ENCODE measurements at places on chromosomes 5 and 9.

- no peak for DNase-seq
Measured at GRCh38 chr5:150114773-150115408, 28.5 kb upstream of the CSF1R start.

GRCh38 chr9:32991897-32992594, 9.4 kb downstream of the APTX start:
- no peak for DNase-seq

- DNase-seq = no peak
Measured at GRCh38 chr9:4831119-4831518, 38.4 kb downstream of the RCL1 start.

DNA sequence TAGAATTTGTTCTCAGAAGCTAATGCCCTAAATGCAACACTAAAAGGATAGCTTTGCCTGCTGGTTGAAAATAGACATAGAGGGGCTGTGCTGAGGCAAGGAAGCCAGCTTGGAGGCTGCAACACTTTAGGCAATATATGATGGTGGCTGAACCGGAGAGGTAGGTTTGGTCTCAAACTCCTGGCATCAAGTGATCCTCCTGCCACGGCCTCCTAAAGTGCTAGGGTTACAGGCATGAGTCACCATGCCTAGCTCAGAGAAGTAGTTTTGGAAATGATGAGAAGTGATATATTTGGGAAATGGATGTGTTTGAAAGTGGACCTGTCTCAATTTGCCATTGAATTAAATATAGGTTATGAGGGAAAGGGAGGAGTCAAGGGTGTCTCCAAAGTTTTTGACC, 10.0 kb downstream of the DUSP1 start:
- DNase-seq = no peak

GRCh38 chr5:172140866-172141265, 47.2 kb downstream of the STK10 start:
- no peak for DNase-seq

DNA sequence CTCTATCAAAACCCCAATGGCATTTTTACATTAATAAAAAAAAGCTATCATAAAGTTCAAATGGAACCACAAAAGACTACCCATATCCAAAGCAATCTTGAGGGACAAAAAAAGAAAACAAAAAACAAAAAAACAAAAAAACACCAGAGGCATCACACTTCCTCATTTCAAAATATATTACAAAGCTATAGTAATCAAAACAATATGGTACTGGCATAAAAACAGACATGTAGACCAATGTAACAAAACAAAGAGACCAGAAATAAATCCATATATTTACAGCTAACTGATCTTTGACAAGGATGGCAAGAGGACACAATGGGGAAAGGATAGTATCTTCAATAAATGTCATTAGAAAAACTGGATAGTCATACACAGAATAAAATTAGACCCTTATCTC, 245.1 kb upstream of the MSX2 start:
- DNase-seq = no peak

- DNase-seq = no peak
Measured at GRCh38 chr5:169218861-169219260, 82.1 kb downstream of the SLIT3 start.

- DNase-seq = no peak
Measured at GRCh38 chr5:75043633-75044264, 8.6 kb downstream of the GCNT4 start.

GRCh38 chr5:160398806-160399205, 1.0 kb downstream of the FAM200C start:
- DNase-seq = no peak

GRCh38 chr5:82174128-82174918, 103.8 kb downstream of the RPS23 start:
- DNase-seq = no peak

DNA sequence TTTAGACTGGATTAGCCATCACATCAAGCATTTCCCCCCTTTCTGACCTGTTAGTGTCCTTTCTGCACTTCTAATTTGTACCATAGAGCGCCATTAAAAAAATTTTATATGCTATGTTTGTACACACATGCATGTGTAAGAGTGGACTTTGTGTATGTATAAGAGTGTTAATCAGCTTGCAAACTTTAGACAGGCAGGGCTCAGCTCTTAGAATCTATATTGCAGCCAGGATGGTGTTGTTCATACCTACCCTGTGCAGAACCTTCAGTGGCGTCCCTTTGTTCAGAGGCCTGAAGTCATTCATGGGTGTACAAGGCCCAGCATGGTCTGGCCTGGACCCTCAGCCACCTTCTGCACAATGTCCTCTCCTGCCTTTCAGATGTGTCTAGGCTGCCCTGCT, 19.7 kb downstream of the ZSWIM6 start:
- no peak for DNase-seq

DNA sequence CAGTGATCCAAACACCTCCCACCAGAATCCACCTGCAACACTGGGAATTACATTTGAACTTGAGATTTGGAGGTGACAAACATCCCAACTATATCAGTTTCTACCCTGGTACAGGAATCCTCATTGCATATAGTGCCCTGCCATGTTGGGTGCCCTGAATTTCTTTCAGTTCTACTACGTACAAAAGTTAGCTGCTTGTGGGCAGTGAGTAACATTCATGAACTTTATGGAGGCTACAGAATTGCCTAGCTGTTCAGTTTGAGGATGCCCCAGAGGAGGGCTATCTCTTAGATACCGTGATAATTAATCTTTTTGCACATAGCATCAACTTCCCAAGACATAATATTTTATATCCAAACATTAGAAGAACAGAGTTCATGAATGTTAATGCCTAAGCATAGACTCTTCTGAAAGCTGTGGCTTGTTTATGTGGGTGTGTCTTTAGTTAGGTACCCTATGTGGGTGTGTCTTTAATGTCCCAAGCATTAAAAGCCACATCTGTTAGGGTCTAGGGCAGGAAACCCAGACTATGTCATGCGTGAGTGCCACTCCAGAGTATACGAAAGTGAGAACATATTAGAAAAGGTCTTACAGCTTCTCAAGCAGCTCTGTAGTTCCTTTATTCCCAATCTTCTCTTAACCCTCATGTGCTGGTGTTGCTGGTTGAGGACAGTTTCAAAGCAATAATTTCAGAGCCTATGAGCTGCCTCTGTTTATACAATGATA, 47.0 kb upstream of the CHD1 start:
- no peak for DNase-seq

DNA sequence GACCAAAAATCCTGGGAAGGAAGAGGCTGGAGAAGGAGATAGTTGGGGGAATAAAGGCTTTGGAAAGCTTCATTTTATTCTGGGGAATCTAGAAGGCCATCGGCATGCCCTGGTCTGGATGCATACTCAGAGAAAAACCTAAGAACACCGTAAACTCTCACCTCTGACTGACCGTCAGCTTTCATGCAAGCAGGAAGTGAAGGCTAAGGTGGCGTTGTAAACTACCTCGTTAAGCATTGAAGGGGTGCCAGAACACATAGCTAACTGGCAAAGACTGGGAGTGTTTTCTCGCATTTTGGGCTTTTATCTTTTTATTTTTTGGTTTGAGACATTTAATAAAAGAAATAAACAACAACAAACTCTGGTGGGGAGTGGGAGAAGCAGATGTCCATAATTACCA, 2.6 kb upstream of the SLC38A9 start:
- DNase-seq = no peak

DNA sequence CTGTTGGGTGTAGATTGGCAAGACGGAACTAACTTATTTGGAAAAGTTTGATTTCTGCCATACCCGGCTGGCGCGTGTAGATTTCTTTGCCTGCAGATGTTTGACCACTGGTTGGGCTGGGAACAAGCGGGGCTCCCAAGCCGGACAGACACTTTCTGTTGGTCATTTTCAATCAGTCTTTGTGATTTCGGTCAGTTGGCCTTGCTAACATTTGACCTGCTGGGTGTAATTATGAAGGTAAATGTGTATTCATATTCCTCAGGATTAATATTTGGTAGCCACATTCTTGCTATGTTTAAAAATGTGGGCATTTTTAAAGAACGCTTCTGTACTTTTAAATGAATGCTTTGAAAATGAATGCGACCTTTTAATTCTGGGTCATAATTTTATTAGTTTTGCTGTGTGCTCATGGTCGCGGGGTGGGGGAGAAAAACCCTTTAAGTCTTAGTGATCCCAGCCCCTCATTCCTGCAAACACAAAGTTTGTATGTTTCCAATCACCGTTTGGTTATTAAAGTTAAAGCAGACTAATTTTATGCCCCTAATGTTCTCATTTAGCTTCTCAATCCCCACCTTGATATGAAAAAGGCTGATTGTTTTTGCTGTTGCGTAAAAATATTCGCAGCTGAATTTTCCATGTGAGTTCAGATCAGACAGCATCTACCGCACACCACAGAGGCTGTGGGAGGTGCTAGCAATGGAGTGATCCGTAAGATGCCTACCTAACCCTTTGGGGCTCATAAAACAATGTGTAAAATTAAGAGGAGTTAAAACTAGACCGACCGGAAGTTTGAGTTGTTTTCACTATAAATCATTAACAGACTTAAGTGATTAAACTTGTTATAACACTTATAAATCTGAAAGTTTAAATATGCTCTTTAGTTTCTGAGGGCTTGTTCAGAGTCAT, 1.5 kb downstream of the RASGRF2 start:
- DNase-seq = no peak

- no peak for DNase-seq
Measured at GRCh38 chr9:90869361-90869760, 67.7 kb downstream of the SYK start.

DNA sequence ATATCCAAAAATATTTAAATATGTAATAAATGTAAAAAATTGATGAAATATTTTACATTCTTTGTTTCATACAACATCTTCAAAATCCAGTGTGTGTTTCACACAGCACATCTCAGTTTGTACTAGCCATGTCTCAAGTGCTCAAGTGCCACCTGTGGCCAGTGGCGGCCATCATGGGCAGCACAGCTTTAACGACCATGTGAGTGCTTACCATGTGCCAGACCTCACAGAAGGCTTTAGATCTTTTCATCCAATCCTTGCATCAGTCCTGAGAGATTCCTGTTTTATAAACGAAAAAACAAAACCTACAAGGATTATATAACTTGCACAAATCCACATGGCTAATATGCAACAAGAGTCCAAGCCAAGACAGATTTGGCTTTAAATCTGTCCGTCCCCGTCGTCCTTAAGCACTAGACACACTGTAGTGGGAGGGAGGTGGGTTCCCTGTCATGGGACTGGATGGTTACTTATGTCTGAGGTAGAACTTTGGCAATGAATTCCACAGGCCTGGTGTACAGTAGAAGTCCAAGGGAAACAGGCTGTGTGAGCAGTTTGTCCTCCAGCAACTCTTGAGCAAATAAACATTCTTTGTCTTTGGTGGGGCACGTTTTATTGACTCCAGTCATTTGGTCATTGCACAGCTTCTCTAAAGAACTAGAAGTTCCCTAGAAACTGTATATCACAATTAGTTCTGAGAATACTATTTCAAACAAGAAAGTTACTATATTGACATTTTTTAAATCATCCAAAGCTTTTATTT, 25.0 kb upstream of the F2R start:
- DNase-seq = no peak

- DNase-seq = no peak
Measured at GRCh38 chr5:32445287-32445758, 783 bp upstream of the ZFR start.

GRCh38 chr5:117095346-117096332, 521.0 kb upstream of the SEMA6A start:
- DNase-seq = no peak

DNA sequence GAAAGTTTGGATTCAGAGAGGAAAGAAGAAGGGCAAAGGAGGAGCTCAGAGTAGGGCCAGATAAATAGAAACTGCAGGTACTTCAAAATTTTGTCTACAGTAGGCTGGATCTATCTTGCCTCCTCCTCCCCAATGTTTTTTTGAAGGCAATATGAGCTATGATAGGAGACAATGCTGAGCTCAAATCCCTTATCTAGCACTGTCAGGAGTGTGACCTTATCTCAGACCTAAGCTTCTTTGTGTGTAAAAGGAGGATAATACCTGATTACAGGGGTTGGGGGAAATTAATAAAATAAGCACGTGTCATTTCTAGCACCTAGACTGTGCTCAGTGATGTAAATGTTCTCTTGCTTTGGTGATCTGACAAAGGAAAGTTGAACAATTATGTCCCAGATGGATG, 137.8 kb upstream of the CD180 start:
- DNase-seq = no peak

DNA sequence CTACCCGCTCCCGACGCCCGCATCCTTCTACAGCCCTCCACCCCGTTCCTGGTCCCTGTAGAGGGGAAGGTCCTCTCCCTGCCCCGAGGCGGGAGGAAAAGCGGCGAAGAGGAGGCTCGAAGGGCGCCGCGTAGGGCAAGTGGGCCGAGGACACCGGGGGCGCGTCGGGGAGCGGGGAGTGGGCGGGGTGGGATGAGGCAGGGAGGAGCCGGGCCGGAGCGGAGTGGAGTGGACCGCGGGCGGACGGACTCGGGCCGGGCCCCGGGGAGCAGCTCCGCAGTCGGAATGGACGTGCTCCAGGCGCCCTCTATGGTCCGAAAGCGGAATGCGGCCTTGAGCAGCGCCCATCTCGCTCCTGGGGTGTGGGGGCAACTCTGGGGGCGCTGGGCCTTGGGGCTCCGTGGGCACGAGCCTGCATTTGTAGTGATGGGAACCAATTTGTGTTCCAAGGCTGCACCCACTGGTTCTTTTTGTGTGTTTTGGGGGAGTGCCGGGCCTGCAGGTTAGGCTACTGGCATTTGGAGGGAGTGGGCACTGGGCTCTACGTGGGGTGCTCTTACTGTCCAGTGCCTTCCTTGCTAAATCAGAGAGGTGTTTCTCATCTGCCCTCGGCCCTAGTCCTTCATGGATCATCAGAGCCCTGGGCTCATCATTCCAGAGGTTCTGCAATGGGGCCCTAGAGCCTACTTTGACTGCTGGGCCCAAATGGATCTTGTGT, 7.3 kb downstream of the IRX1 start:
- no peak for DNase-seq

All from epithelial cell of proximal tubule (primary cell).